ENCODE measurements at places on chromosomes 4 and X.
A peak's percentile ranks its signal among the peaks of the same experiment; 100 is the strongest.

DNA sequence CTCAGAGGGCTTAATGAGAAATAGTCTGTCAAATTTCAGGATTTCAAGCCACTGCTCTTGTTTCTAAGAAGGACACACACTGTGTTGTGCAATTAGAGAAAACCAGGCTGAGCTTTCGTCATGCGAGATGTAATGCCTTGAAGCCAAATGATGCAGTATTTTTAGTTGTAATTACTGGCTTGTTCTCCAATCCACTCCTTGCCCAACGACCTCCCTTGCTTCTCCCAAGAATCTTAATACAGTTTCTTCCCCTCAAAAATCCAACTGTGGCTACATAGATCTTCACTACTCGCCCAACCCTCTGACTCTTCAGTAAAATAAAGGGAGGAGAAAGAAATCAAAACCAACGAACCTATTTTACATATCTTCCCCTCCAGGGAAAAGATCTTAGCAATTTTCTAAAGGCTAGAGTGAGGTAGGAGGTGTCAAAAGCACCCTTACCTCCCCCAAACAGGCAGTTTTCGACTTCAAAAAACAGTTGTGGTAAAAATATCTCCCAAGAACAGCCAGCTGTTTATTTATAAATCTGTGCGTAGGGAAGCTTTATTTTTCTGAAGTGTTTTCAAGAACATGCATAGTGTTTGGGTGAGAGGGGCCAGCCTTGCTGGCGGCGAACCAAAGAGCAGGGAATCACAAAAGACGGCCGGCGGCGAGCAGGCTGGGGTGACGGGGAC, 68.7 kb downstream of the MGST2 start:
- DNase-seq: no peak

DNA sequence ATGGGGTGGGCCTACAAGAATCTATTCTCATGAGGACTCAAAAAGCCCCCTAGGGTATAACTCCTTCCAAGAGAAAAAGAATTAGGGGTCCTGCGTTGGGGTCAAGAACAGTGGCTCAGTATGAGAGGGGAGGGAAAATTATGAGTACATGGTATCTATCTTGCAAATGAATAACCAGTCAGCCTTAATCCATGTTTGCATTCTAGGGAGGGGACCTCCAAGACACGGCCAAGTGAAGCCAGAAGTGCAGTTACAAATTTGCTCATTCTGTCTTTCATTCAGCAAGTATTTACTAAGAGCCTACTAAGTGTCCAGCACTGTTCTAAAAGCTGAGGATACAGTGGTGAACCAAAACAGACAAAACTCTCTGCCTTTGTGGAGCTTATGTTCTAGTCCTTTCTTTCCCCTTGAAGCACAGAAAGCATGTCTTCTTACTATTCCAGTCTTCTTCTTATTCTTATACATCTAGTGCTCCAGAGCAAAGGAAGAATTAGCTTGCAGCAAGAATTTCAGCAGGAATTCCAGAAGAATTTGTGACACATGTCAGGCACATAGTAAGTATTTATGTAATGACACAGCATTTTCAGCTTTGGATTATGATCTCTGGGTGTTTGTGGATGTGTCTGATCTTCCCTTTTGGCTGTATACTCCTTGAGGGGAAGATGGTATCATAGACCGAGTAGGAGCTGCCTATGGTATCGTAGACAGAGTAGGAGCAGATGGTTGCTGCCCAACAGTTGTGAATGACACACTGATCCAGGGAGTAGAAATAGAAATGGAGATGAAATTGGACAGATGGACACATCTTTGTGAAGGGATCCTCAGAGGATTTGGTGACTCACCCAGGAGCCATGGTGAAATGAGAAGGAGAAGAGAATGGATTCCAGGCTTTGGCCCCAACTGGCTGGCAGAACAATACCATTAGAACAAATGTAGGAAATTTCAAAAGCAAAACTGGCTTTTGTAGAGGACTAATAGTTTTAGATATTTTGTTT, 75.9 kb downstream of the COQ2 start:
- no peak for DNase-seq

DNA sequence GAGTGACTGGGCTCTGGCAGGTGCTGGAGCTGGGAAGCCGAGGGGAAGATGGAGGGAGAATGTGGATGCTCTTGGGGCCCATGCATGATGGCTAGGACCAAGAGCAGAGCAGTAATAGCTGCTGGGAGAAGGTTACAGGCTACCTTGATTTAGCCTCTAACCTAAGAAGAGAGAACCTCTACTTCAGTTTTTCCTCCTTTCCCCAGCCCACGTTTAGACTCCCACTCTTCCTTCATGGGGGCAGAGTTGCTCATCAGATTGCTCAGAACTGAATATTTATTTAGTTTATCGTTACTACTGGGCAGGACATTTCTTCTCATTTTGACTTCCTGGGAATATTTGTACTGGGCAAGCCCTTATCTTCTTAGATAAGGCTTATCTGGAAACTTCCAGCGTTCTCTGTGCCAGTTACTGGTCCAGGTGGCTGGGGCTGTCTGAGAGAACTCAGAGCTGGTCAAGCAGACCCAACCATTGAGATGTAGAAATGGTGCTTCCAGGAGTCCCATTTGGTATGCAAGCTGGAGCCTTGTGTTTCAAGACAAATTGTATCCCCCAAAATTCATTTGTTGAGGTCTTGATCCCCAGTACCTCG, 442.9 kb upstream of the BOD1L1 start:
- DNase-seq: no peak

DNA sequence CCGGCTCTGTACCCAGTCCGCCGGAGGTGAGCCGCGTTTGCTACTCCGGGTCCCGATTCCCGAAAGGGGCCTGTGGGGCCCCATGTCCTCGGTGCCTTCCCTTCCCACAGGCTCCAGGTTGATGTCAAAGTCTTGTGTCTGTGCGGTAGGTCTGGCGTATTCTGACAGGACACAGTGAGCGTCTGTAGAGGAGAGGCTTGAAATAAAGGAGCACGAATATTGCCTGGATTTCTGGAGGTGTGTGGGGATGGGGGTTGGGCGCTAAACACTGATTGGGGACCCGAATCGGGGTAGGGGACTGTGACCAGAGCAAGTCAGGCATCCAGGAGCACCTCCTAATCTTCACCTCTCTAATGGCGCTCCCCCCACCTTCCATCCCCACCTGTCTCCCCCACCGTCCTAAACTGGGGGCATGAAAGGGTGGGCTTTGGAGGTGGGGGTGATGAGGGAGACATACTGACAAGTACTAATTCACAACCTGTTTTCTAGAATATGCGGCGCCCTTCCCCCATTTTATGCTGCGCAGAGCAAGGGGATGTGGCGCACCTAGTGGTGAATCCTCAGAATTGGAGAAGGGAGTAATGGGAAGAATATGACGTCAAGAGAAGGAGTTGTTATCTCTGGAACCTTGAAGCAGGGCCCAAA, 855 bp downstream of the GPRASP2 start:
- DNase-seq: peak; percentile 15

GRCh38 chr4:6395466-6396228, 76.8 kb downstream of the PPP2R2C start:
- no peak for DNase-seq

DNA sequence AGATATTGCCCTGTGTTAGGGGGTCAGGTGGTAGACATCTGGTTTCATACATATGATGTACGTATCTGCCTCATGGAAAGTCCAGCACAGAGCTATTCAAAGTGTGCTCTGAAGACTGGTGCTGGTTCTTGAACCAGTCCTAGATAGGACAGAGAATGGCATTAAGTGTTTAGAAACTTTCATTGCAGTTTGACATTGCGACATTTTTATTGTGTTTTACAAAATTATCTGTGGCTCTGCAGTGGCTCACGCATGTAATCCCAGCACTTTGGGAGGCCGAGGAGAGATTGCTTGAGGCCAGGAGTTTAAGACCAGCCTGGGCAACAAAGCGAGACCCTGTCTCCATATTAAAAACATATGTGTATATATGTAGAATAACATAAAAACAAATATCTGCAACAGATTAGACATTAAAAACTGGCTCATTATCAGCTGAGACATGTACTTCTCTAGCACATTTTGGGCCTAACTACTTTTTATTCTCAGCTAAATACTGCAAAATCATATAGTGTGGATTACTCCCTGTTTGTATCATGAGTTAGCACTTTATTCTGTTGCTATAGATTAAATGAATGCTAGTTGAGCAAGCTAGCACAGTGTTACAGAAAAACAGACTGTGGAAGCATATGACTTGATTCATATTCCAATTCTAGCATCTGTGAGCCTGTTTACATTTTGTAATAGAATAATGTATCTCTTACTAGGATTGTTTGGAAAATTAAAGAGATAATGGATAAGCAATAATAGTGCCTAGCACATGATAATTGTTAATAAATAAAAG, 57.1 kb downstream of the USP9X start:
- no peak for DNase-seq

DNA sequence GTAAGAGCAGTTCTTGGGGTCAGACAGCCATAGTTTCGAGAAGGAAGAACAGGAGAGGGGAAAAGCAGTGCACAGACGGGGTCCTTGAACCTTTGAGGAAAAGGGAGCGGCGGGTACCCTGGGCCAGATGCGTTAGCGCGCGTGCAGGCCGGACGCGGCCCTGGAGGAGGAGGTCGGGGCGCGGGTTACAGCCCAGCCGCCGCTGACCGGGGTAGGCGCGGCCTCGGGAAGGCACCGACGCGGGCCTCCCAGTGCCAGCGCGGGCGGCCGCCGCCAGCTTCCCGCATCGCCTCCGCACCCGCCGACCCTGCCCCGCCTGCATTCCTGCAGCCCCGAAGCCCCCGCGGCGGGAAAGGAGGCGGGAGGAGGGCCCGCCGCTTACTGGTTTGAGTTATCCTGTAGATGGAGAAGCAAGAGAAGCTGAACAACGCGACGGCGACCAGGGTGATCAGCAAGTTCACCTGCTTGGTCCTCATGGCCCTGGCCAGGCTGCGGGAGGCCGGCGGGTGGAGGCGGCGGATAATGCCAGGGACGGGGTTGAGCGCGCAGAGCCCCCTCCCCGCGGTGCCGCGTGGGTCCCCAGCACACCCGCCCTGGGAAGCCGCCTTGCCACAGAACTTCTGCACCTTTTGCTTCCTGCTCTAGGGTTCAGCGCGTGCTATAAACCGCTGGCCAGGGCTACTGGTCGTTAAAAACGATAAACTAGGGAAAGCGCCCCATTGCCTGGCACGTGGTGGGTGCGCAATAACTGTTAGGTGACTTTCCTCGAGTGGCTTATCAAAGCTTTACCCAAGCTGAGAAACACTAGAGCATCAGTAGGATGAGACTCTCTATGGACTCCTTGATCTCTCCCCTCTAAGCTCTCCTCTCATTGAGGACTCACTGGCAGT, at the start of gene MGAT4D:
TSS of gene MGAT4D (minus strand) at position 547 of the 890 bp plus-strand sequence. CDS start at position 476, 71 bp downstream.
- no peak for DNase-seq

DNA sequence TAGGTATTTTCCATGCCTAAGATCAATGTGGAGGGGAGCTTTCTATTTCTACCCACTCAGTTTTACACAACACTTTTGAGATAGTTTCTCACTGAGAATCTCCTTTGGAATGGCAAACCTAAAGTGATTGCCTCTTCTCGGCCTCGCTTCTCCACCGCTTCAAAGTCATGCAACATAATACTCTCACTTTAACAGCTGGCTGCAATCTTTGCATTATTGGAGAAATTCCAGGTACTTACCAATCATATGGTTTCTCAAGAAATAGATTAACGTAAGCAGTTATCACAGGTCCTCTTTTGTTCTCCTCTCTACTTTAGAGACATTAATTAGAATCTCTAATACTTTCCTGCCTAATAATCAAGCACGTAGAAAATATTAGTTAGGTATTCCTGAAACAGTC, 3.7 kb upstream of the IL13RA2 start:
- no peak for DNase-seq

- no peak for DNase-seq
Observed at GRCh38 chrX:140180585-140180984, 215.3 kb upstream of the CXorf66 start.

DNA sequence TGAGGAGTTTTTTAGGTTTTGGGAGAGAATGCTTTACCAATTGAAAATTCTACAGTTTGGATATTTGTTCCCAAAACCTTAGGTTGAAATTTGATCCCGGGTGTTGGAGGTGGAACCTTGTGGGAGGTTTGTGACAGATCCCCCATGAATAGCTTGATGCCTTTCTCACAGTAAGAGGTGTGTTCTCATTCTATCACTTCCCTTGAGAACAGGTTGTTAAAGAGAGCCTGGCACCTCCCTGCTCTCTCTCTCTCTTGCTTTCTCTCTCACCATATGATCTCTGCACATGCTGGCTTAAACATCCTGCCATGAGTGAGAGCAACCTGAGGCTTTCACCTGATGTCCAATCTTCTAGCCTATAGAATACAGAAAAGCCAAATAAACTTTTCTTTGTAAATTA, 1475.5 kb upstream of the AGA start:
- DNase-seq: no peak

GRCh38 chrX:8868906-8869305, 67.7 kb upstream of the FAM9A start:
- no peak for DNase-seq

- no peak for DNase-seq
Observed at GRCh38 chr4:158302076-158302866, 92.0 kb downstream of the TMEM144 start.

GRCh38 chr4:30543057-30543456, 177.1 kb upstream of the PCDH7 start:
- DNase-seq: no peak

DNA sequence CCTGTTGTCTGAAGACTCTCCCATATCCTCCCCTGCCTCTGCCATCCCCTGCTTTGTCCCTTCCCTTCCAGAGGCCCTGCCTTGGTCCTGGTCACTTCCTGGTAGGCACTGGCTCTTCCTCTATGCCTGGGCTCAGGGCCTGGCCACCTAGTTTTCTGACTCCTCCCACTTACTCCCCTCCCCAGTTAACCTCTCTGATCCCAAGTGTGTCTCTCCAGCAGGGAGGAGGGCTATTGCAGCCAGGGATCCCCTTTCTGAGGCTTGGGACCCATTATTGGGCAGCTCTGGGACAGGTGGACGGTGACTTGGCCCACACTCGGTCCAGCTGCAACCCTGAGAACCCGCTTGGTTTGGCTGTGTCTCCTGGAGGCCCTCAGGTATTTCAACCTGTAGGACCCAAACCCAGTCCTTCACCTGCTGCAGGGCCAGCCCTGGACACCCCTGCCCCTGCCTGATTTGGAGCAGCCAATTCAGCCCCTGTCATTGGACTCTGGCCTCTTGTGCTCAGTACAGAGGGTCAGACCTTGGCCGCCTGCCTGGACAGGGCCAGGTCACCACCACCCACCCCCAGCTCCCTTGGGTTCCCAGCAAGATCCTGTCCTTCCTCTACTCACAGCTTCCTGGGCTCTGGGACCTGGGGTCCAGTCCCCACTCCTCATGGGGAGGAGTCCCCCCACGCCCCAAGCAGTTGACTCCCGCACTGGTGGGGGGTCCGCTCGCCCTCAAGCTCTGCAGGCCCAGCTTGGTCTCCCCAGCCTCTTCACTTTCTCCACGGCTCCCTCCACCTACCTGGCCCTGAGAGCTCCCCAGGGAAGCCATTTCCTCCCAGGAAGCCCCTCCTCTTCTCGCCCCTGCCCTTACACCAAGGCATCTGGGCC, 1.1 kb upstream of the SH3BP2 start:
- DNase-seq: peak; percentile 13

- DNase-seq: no peak
Observed at GRCh38 chr4:108175966-108176365, 7.2 kb upstream of the LEF1 start.

DNA sequence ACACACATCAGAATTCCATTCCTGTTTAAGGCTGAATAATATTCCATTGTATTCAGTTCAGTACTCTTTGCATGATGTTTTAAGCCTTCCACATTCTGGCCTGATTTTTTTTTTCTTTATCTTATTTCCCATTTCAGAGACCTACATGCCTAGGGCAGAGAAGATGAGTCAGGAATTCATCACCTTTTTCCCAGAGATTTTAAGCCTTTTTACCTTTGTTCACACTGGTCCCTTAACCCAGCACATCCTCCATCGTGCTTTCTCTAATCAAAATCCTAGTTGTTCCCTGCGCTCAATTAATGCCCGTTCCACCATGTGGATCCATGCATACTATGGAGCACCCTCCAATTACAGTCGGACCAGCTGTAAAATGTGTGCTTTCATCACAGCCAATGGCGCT, 245.1 kb downstream of the DHX15 start:
- no peak for DNase-seq
